ENCODE measurements at places on chromosomes 13 and 19.
A peak's percentile ranks its signal among the peaks of the same experiment; 100 is the strongest.

DNA sequence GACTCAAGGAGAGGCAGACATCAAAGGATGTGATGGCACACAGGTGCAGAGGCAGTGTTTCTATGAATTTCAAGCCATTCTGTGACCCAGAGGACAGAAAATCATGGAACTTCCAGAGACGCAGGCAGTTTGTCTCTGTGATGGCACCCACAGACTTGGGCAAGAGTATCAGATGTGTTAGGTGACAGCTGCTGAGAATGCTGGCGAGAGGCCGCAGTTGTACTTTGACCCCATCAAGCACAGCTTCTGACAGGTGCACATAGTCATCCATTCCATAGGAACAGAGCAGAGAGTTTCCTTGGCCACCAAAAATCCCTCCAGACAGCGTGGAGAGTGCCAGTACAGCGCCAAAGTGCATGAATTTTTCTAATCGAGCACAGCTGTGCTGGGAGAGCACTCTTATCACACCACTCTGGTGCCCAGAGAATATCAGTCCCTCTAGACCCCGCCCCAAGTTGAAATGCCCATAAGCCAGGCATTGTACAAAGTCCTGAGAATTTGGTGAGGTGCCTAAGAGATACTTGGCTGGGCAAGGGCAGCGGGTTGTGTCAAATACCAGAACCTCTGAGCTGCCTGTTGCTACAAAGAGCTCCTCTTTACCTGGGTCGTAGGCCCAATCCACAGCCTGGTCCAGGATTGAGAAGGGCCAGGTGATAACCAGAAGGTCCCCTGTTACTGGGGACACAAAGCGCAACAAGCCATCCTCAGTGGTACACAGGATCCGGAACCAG lies 12.4 kb downstream of the WDR87 start:
- no peak for DNase-seq

DNA sequence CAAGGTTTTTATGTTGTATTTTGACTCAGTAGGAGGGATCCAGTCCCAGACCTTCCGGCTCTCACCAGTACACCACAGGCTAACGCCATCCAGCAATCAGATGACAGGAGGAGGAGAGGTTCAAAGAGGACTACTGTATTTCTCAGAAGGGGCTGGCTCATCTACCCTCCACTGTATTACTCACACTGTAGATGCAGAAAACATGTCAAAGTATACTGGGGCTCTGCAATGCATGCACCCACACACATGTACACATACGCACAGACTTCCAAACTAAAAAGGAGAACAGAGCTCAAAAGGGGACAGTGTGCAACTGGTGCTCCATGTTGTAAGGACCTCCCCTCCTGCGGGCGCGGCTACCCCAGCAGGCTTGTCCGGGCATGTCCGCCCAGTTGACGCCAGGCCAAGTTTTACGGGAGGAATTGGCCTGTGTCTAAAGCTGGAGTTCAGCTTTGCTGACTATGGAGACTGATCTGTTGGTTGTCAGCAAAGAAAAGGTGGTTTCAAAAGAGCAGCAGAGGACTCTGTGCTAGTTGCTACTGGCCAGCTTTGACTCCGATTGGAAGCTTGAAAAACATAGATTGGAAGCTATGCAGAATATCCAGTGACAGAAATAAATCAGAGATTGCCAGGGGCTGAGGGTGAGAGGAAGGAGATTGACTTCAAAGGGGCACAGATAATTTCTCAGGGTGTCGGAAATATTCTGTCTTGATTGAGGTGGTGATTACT lies 314.2 kb downstream of the DLEU7 start:
- DNase-seq = peak; percentile 21

GRCh38 chr19:31548941-31549340 lies 199.7 kb upstream of the TSHZ3 start:
- DNase-seq = no peak

- no peak for DNase-seq
Measured at GRCh38 chr13:43786472-43786765, 353 bp downstream of the ENOX1 start.

DNA sequence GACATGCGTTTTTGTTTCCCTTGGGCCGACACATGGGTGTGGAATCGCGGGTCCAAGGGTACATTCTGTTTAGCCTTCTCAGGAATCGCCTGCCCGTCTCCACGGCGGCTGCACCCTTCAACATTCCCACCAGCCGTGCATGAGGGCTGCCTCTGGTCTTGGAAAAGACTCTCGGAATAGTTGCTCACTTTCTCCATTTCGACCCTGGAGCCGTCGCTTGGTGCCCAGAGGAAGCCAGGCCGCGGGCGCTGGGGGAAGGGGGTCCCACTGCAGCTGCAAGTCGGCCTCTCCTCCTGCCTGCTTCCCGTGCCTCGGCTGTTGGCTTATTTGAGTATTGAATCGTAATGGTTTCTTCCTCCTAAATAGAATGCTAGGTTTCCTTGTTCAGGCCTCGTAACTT lies 51.5 kb downstream of the KDM4B start:
- no peak for DNase-seq

DNA sequence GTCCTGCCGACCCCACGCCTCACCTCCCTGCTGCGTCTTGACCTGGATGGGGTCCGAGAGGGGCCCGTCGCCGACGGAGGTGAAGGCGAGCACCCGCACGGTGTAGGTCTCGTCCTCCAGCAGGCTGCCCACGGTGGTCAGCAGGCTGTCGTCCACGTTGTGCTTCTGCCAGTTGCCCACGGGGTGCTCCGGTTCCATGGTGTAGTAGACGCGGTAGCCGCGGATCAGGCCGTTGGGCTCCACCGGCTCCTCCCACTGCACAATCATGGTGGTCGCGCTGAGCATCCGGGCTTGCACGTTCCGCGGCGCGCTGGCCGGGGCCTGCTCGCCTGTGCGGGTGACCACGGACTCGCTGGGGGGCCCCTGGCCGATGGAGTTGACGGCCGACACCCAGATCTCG lies 96.7 kb downstream of the PTPRS start:
- DNase-seq = no peak

DNA sequence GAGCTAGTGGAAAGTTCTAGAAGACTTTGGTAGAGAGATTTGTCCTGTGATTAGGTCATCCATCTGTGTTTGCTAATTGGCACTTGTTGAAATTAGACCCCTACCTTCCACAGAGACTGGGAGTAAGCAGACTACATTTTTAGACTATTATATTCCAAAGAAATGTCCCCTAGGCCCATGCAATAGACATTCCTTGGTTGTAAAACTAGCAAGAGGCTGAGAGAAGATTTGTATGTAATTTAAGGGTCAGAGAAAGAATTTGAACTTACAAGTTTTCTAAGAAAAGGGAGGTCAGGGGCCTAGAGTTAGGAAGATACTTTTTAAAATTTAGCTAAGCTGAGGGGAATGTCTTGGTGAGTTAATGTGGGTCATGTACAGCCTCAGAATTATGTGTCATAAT lies 470.7 kb upstream of the SLITRK1 start:
- DNase-seq = no peak

DNA sequence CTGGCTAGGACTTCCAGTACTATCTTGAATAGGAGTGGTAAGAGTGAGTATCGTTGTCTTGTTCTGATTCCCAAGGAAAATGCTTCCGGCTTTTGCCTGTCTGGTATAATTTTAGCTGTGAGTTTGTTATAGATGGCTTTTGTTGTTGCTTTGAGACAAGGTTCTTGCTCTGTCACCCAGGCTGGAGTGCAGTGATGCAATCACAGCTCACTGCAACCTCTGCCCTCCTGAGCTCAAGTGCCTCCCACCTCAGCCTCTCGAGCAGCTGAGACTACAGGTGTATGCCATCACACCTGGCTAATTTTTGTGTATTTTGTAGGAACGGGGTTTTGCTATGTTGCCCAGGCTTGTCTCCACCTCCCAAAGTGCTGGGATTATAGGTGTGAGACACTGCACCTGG lies 6.1 kb upstream of the ZNF543 start:
- no peak for DNase-seq

DNA sequence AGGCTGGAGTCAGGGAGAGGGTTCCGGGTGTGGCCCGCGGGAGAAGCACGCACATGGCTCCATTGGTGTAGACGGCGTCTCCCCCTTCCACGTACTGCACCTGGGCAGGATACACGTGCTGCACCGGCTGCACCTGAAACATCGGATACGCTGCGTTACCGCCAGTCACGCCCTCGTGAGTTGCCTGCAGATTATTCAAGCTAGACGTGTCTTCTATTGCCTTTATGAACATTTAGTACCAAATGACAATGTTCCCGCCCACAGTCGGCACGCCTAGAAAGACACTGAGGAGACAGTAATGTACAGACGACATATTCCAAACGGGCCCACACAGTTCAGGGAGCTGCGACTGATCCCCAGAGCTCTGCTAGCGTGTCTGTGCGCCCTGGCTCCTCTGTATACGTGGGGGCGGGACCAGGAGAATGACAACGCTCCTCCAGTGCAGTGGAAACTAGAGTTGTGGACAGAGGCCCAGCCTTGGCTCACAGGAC lies 64.1 kb upstream of the RANBP3 start:
- DNase-seq = no peak

DNA sequence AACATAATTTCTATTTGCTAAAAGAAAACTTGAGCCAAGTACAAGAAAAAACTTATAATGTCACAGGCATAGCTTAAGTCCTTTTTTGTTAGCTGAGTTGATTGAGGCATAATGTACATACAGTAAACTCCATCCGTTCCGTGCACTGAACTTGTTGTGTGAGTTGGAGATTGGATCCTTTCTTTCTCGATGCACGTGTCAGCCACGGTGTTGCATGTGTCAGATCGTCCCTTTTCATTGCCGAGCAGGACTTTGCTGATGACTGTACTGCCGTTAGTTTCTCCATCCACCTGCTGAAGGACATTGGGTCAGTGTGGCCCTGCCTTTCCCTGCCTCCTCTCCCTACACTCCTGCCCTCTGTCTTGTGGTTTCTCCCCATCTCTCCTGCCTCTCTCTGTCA lies 34.4 kb downstream of the IGFL2 start:
- no peak for DNase-seq

DNA sequence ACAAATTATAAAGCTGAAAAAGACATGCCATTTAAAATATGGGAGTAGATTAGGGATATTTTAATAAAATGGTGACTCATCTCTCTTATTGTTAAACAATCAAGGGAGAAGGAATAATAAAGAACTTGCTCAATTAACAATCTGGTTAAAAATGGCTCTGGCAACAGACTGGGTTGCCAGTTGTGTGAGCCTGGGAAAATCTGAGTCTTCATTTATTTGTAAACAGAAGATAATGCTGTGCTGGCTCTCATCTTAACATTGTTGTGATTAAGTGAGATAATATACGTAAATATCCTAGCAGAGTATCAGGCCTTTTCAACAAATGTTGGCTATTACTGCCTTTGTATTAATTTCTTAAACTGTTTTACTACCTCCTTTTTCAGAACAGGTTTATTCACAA lies 453.3 kb downstream of the DIAPH3 start:
- DNase-seq = no peak

DNA sequence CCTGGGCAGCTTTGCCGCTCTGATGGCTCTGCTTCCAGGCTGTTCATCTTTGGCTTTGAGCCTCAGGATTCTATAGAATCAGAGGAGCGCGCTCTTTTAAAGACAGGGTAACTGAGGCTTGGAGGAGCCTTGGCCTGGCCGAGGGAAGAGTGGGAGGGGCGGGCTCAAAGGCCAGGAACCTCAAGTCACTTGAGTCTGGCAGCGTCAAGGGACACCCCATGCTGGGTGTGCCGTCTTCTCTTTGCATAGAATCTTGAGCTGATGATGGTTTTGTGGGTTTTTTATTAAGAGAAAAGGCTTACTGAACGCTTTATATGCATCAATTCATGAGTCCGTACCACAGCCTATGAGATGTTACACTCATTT lies 1.1 kb downstream of the PGLS start:
- DNase-seq = no peak

- no peak for DNase-seq
Measured at GRCh38 chr13:94454906-94455305, 24.6 kb downstream of the DCT start.

GRCh38 chr19:4582980-4583842 lies 23.7 kb upstream of the SEMA6B start:
- no peak for DNase-seq

GRCh38 chr19:45767881-45768654 lies 984 bp downstream of the SIX5 start:
- peak; percentile 61 for DNase-seq

GRCh38 chr19:57068921-57069697 lies 50.7 kb upstream of the USP29 start:
- no peak for DNase-seq

DNA sequence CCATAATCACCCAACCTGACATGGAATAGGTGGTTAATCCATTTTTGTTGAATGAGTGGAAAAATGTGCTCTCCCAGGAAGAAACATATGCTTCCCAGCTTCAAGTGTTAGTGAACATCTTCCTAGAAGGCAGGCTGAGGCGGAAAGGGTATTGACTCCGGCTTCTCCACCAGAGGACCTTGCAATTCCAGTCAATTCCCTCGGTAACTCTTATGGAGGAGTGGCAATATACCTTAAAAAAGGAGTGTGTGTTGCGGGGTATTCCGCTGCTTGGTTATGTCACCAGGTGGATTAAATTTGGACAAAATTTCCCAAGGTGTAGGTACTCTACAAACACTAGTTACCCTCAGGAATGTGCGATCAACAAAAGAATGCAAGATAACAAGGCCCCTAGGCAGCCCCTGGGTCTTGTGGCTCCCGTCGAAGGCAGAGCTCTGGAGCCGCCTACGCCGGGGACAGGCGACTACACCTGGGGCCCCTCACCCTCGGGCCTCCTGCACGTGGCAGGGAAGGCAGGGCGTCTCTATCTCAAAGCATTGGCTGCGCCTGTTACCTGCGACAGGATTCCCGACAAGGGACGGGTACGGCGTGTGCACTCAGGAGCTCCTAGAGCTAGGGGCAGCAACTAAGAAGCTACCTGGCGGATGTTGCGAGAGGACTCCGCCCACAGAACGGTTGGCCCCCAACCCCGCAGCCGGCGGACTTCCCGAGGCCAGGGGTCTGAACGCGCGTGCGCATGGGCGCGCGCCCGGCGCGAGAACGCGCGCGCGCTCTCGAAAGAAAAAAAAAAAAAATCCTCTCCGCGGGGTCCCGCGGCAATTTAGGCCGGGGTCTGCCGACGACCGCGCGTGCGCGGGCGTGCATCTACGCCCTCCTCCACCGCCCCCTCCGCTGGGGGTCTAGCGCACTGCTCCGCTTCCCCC lies at the start of gene WDR87:
Gene WDR87, minus strand, starts transcription at position 649 of the 923 bp plus-strand sequence. CDS start 8,355 bp downstream, outside the sequence.
- no peak for DNase-seq

DNA sequence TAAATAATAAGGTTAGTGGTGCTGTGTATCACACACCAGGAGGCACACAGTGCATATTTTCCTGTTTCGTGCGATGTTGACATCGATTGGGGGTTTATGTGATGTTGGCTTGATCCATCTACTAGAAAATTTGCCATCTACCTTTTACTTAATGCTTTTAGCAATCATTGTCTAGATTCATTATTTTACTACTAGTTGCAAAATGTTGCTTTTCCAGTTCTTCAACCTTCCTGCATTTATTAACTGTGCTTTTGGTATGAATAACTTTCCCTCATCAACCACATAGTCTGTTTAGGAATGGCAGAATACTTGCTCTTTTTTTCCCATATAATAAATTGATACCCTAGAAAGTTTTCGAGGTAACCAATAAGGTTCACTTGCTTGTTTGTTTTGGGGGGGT lies 17.5 kb downstream of the C13orf42 start:
- no peak for DNase-seq

All from HCEC 1CT (cell line).